ENCODE measurements at places on chromosomes 7 and 10.

DNA sequence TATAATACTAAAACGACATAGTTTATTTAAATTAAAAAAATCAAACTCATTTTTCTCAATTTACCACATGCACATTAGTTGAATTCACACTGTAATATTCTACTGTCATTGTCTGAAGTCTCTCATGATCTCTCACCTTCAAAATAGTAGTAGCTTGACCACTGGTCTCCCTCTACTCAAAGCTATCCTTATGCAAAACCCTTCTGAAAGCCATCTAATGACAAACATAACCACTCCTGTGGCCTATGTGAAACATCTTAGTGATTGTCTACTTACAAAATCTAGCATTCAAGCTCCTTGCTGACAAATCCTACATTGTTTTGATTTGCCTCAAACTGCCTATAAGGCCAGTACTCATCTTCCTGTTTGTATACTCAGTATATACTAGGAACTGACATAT is 606.0 kb upstream of the GHITM start:
- no peak for DNase-seq

DNA sequence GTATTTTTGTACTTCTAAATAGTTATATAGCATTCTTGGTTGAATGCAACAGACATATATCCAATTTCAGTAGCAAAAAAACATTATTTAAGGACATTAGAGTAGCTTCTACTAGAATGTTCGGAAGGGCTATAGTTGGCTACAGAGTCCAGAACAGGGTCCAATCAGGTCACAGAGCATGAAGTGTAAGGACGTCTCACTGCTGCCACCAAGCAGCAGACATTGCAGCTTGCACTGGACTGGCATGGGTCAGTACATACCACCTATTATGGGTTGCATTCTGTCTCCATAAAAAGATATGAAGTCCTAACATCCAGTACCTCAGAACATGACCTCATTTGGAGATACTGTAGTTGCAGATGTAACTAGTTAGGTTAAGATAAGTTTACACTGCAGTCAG is 87.3 kb downstream of the LHFPL3 start:
- DNase-seq = no peak

DNA sequence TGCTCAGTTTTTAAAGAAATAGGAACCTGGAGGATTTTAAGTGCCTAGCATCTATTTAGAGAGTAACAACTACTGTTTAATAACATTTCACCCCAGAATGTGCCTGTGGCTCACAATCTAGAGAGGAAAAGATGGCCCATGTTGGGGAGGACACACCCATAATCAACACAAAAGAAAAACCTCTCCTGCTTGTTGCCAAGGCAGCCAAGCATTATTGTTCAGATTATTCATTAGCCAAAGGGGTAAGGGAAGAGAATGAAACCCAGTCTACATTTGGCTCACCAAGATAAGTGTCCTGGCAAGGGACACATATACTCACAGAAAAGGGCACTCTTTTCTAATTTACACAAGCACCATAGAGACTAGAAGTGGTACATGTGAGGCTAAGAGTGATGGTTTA is 17.7 kb upstream of the IFIT1B start:
- DNase-seq = no peak

GRCh38 chr10:6542999-6543430 is 37.1 kb downstream of the PRKCQ start:
- DNase-seq = no peak

GRCh38 chr7:80891259-80891544 is 27.6 kb downstream of the SEMA3C start:
- no peak for DNase-seq

DNA sequence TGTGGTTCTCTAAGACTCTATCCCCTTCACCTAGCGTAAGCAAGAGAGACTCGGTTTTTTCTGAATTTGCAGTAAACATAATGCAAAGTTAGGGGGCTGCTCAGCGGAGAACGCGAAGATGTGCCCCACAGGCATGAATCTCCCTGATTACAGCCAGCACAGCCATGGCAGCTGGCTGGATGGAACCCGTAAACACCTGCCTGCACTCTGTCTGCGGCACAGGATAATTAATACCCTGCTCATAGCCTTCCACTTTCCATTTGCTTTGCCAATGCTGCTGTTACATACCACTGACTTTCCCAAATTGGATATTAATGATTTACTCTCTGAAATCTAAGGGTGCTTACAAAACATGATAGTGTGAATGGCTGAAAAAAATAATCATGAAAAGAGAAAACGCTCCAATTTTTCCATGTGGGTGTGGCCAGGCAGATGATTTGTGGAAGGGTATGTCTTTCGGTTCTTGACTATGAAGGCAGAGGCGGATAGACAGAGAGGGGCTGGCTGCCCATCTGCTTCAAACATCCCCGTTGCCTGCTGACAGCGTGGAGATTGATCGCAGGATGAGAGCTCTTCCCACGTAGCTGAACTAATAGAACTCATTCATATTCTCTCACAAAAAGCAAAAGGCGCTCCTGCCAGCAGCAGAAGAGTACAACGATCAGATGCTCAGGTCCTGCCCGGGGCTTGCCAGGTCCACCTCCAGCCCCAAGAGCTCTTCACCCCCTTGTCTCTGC is 193.2 kb upstream of the GHITM start:
- DNase-seq = no peak

DNA sequence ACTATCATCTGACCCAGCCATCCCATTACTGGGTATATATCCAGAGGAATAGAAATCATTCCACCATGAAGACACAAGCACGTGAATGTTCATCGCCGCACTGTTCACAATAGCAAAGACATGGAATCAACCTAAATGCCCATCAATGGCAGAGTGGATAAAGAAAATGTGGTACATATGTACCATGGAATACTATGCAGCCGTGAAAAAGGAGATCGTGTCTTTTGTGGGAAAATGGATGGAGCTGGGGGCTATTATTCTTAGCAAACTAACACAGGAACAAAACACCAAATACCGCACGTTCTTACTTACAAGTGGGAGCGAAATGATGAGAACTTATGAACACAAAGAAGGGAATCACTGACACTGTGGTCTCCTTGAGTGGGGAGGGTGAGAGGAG is 9.8 kb upstream of the KNDC1 start:
- no peak for DNase-seq

GRCh38 chr7:44636041-44636584 is 29.7 kb downstream of the OGDH start:
- no peak for DNase-seq

DNA sequence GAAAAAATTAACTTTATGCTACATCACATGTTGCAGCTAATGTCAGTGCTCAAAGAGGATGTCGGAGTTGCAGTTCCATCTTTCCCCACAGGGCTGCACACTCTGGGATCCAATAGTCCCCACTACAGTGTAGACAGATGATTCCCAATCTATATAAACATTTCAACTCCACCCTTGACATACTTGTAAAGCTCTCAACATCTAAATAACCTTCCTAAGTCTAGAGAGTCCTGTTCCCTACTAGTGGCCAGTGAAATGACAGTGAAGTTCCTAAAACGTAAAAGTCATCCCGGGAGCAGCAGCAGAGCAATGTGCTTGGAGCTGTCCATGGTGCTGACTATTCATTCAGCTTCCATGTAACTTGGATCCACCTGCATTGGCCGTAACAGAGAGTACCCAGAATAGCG is 145.1 kb downstream of the GRM8 start:
- DNase-seq = no peak

DNA sequence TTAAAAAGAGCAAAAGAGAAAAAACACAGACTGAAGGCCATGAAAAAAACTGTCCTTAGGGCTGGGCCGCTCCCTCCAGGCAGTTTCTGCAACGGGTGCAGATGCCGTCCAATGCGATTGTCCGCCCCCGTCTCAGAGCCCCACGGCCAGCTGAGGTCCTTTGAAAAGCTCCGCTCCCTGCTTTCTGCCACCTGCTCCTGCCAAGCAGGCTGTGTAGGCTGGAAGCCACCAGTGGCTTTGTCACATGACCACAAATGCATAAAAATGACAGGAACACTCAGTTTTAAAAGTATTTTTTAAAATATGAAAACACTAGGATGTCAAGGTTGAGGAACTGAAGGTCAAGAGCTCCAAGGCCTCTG is 71.7 kb downstream of the AMZ1 start:
- DNase-seq = no peak

DNA sequence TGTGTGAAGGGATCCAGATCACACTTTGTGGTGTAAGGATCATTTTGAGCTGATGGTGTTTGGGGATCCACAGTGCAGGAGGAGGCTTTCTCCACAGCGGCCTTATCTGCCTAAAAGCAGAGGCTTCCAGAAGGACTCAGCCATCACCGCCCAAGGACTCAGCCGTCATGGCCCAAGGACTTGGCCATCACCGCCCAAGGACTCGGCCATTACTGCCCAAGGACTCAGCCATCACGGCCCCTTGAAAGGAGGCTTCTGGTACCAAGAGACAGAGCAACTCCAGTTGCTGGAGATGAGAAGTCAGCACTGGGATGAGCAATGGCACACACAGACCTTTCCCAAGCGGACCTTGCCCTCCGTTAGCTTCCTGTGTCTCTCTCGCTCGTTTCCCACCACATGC is 6.0 kb upstream of the CFAP46 start:
- no peak for DNase-seq

DNA sequence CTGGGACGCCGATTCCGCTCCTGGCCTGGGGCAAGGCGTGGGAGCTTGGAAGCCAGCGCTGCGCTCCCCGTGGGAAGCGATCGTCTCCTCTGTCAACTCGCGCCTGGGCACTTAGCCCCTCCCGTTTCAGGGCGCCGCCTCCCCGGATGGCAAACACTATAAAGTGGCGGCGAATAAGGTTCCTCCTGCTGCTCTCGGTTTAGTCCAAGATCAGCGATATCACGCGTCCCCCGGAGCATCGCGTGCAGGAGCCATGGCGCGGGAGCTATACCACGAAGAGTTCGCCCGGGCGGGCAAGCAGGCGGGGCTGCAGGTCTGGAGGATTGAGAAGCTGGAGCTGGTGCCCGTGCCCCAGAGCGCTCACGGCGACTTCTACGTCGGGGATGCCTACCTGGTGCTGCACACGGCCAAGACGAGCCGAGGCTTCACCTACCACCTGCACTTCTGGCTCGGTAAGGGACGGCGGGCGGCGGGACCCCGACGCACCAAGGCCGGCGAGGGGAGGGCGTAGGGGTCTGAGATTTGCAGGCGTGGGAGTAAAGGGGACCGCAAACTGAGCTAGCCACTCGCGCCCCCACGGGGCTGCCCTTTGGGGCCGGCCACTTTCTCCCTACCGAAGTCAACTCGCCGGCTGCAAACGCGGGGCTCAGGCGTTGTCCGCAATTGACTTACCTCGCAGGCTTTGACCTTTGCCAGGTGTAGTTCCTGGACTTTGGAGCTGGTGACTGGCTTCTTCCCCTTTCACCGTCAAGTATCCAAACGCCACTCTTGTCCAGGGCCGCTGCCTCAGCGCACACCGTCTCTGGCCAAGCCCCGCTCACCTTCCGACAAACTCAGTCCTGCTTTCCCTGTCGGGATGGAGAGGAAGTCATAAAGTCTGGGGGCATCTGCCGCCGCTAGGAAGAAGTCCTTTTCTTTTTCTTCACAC is at the start of gene SCIN:
TSS of gene SCIN (plus strand) at position 187 of the 928 bp plus-strand sequence. CDS start at position 254, 67 bp downstream.
- DNase-seq = no peak

DNA sequence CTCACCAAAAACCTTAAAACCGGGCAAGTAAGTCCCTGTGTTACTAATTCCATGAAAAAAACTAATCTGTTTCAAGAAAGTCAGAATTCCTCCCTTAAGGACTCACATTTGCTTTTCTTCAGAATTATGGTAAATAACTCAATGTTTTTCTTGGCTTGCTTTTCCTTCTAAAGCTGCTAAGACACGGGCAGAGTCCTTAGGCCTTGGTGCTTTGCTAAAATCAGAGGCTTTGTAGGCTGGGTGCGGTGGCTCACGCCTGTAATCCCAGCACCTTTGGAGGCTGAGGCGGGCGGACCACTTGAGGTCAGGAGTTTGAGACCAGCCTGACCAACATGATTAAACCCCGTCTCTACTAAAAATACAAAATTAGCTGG is 32.0 kb downstream of the GNA12 start:
- DNase-seq = no peak

- DNase-seq = no peak
Measured at GRCh38 chr7:88229302-88229995, 9.6 kb upstream of the SRI start.

DNA sequence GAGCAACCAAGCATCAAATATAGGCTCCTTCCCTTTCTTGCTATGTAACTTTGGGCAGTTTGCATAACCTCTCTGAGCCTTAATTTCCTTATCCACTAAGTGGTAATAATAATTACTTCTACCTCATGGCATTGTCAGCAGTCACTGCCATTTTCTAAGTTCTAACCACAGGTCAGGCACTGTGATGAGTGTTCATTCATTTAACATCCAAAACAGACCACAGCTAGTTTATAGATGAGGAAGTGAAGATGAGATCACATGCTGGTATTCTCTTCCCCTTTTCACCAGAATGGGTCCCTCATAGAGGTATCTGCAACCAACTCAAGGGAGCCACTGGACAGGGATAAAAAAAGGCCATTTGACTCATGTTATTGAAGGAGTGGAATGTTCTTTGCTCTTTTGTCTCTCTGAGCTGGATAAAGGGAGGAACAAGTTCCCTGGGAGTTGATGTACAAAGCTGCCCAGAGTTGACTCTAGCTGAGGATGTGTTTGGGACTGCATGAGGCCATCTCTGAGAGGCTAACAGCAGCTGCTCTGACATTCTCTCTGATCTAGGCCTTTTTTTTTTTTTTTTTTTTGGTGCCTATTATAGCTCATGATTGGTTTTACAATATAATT is 65.0 kb downstream of the DNAJC12 start:
- no peak for DNase-seq

DNA sequence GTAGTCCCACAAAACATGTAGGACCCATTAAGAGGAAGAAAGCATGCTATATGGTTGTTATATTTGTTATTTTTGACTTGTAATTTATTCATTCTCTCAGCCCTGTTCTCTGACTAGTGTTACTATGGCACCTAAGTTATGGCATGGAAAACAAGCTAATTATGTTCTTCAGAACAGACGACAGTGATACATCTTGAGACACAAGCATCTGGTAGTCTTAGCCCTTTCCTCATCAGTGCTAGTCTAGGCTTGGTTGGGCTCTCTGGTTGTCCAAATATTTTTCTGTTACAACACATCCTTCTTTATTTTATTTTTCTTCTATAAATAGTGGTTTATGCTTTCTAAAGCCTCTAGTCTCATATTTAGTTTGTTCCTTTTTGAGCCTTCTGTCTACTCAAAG is 308.3 kb upstream of the KAT6B start:
- no peak for DNase-seq

DNA sequence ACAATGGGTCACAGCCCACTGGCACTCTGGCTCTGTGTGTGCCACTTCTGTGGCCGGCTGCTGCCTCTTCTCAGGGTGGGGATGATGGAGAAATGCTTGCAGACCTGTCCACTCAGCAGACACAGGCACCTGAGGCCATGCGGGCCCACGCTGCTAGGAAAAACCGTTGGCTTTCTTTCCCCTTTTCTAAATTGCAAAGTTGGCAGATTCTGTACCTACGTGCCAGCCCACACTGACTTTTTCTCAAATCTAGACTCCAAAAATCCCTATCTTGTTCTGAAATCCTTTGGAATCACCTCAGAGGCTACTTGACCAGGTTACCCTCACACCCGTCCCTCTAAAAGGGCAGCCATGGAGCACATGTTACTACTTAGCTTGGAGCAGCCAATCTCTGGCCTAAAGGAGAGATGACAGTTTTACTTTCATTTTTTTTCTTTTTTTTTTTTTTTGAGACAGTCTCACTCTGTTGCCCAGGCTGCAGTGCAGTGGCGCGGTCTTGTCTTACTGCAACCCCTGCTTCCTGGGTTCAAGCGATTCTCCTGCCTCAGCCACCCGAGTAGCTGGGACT is 99.4 kb downstream of the RNF216 start:
- no peak for DNase-seq

Measured in stimulated activated CD4-positive, alpha-beta T cell treated with anti-CD3 and anti-CD28 coated beads, Interleukin-4, amount 100 ng/mL, for 48 hours (primary cell).